ENCODE measurements at places on chromosomes 11 and 22.

GRCh38 chr22:47551431-47551775 lies 789.0 kb downstream of the TBC1D22A start:
- no peak for DNase-seq

- DNase-seq = no peak
Measured at GRCh38 chr11:114264381-114264780, 31.8 kb upstream of the NNMT start.

DNA sequence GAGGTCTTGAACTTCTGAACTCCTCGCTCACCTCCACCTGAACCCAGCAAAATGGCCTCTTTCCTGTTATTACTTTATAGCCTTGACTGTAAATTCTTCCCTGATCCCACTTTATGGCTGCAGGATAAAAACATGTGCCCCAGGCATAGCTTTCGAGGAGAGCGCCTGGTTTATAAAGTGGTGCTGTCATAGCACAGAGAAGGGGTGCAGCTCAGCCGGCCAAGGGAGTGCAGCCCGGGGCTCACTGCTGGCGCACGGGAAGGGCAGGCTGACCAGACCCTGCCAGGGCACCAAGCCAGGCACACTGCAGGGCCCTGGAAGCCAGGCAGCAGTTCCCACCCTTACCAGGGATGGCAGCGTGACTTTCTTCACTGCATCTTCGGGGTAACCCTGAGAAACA lies 50.9 kb downstream of the ISX start:
- DNase-seq = no peak

GRCh38 chr11:60059052-60059451 lies 2.6 kb downstream of the MS4A3 start:
- DNase-seq = peak; percentile 45

GRCh38 chr11:62108971-62109404 lies 14.8 kb upstream of the INCENP start:
- DNase-seq = no peak

DNA sequence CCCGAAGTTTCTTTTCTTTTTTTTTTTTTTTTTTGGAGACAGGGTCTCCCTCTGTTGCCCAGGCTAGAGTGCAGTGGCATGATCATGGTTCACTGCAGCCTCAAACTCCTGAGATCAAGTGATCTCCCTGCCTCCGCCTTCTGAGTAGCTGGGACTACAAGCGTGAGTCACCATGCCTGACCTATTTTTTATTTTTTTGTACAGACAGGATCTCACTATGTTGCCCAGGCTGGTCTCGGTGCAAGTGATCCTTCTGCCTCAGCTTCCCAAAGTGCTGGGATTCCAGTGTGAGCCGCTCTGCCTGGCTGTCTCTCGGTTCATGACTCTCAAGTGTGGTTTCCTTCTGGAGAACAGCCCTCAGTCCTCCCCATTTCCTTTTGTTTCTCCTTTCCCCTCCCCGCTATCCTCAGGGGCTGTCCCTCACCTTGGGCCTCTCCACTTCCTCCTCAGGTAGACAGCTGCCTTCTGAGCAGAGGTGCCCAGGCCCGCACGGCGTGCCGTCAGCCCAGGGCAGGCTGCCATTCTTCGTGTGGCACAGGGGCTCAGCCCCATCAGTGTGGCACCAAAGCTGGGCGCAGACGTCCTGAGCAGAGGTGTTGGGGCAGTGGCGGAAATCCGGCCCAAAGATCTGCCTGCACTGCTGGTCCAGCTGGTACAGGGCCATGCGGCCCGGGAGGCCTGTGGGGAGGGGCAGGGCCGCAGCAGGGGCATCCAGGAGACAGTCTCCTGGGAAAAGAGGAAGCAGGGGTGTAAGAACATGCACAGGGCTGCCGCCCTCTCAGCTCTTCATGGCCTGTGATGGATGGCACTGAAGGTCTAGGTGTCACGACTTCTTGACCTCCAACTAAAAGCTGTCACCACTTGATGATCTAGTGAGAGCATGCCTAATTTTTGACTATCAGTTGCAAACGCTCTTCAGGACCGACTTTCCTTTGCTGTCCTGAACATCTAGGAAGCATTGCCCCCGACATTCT lies 14.0 kb downstream of the ADAMTS8 start:
- no peak for DNase-seq

Measured in DMS53 (cell line).